Testis (tissue), 5 donors: ENCODE measurements at places on chromosomes 7 and 10.

- no peak for DNase-seq
Measured at GRCh38 chr10:24821986-24822385, 98.3 kb upstream of the ARHGAP21 start.

- no peak for DNase-seq
Measured at GRCh38 chr7:68783684-68784083, 814.6 kb upstream of the AUTS2 start.

GRCh38 chr7:135152442-135152841 lies 4.6 kb downstream of the TMEM140 start:
- no peak for DNase-seq

GRCh38 chr7:115087437-115087836 lies 165.5 kb downstream of the MDFIC start:
- DNase-seq, result no peak

DNA sequence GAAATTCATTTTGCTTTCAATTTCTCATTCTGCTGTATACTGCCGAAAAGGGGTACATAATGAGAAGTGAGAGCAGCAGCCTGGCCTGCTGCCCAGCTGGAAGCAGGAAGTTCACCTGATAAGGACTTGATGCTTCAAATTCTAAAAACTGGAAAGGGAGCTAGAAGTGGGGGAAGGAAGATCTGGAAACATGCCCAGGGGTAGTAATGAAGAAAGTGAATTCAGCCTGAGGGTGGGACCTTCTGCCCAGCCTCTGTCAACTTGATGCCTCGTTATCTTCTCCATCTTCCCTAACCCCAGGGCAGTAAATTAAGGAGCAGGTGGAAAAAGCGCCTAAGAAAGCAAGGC lies 69.4 kb downstream of the ARMH3 start:
- DNase-seq, result no peak
